Stomach (tissue), 19 donors: ENCODE measurements at places on chromosomes 5 and 9. TPM values are rescaled to one million over a fixed set of nuclear protein-coding genes. Genes with fewer than 3 reads are reported as not detected.
A peak's percentile ranks its signal among the peaks of the same experiment; 100 is the strongest.

NSD1 gene
- total RNA-seq = 40.0 TPM

LIFR gene
- 15.2 TPM for total RNA-seq

GPR21 gene
- total RNA-seq = 7.0 TPM

PCDHGA7 gene
- total RNA-seq = 29.0 TPM

MARCOL gene
- not detected for total RNA-seq

NOXA1 gene
- 28.8 TPM for total RNA-seq

ANKRD18B gene
- not detected for total RNA-seq

MYMK gene
- total RNA-seq = not detected

TAF11L10 gene
- total RNA-seq = not detected

GRCh38 chr9:87862536-87863268 is 20.0 kb upstream of the SPATA31E1 start:
- no peaks in the 10 kb centered on the region for H3K27me3 ChIP-seq
- DNase-seq = no peak
- H3K27ac ChIP-seq = no peak overlapping the region
- H3K36me3 ChIP-seq = no peaks in the 10 kb centered on the region
- H3K4me1 ChIP-seq = no peaks in the 10 kb centered on the region

GRCh38 chr5:10534561-10535530 is 29.0 kb upstream of the ANKRD33B start:
- H3K27me3 ChIP-seq = peaks cover 34% of the 10 kb centered on the region
- DNase-seq = no peak
- H3K4me1 ChIP-seq = peaks cover 15% of the 10 kb centered on the region
- no peaks in the 10 kb centered on the region for H3K36me3 ChIP-seq
- H3K27ac ChIP-seq = no peak overlapping the region
- no peak overlapping the region for H3K4me3 ChIP-seq

DNA sequence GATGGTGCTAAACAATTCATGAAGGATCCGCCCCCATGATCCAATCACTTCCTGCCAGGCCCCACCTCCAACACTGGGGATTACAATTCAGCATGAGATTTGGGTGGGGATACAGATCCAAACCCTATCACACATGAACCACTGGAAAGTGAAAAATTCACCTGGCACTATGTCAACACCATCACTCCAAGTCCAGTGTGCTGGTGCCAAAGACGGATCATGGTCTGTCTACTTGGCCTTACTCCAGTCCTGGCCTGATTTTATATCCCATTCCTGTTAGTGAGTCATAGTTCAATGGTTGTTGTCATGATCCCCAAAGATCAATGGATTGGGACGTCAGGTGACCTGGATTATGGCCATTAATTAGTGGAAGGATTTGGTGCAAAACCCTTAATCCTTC is 147.4 kb upstream of the RPS23 start:
- H3K36me3 ChIP-seq = no peaks in the 10 kb centered on the region
- H3K4me3 ChIP-seq = no peak overlapping the region
- no peak for DNase-seq
- H3K27ac ChIP-seq = no peak overlapping the region
- no peaks in the 10 kb centered on the region for H3K4me1 ChIP-seq

GRCh38 chr9:100071271-100071670 is 27.5 kb downstream of the ERP44 start:
- DNase-seq = no peak
- no peaks in the 10 kb centered on the region for H3K4me1 ChIP-seq
- H3K36me3 ChIP-seq = no peaks in the 10 kb centered on the region
- H3K27ac ChIP-seq = no peak overlapping the region
- H3K4me3 ChIP-seq = no peak overlapping the region
- no peaks in the 10 kb centered on the region for H3K27me3 ChIP-seq

DNA sequence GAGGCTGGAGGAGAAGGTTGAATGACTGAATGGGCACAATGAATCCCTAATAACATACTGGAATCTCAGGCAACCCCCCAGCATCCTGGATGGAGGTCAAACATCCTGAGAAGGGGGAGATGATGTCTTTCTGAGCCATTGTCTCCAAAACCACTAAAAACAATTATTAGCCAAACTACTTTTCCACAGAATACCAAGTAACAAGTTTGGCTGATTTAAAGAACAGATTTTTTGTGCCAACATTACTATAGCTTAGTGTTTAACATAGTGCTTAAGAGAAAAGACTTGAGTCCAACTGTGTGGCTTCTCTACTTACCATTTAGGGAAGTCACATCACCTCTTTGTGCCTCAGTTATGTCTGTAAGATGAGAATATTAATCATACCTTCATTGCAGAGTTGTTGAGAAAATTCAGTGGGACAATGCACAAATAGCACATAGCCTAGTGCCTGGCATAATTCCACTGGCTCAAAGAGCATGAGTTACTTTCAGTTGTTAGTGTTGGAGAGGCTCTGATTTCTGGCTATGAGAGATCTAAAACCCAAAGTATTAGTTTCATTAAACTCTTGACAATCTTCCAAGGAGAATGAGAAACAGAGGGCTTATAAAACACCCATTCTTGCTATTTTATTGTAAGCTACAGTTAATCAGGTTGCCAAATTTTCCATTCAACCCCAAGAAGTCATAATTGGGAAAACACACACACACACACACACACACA is 111.3 kb upstream of the NR3C1 start:
- no peak overlapping the region for H3K4me3 ChIP-seq
- H3K4me1 ChIP-seq = no peaks in the 10 kb centered on the region
- no peak for DNase-seq

- H3K36me3 ChIP-seq = peaks cover 9% of the 10 kb centered on the region
- no peak overlapping the region for H3K4me3 ChIP-seq
- H3K27me3 ChIP-seq = no peaks in the 10 kb centered on the region
- H3K4me1 ChIP-seq = peaks cover 21% of the 10 kb centered on the region
- DNase-seq = no peak
- H3K27ac ChIP-seq = peak overlapping the region; percentile 20
Observed at GRCh38 chr5:150131978-150132694, 23.5 kb downstream of the PDGFRB start.

DNA sequence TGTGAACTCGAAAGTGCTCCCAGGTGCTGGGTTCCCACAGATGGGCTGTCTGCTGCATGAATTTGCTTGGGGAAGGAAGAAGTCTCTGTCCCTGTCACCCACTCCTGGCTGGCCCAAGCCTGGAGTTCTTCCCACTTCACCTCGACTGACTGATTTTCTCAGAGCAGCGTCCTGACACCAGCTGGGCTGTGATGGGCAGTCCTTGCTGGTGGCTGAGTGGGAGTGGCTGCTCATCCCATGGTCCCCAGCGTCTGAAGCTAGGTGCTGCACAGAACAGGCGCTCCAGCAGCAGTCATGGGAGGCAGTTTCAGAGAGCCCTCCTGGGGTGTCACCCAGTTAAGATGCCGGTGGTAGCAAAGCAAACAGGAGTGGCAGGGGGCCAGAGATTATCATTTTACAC is 10.1 kb upstream of the NEURL1B start:
- no peaks in the 10 kb centered on the region for H3K27me3 ChIP-seq
- H3K36me3 ChIP-seq = no peaks in the 10 kb centered on the region
- H3K4me3 ChIP-seq = no peak overlapping the region
- DNase-seq = no peak
- no peak overlapping the region for H3K27ac ChIP-seq
- no peaks in the 10 kb centered on the region for H3K4me1 ChIP-seq

GRCh38 chr5:180811623-180812124 is 9.1 kb upstream of the MGAT1 start:
- peaks cover 52% of the 10 kb centered on the region for H3K4me1 ChIP-seq
- H3K4me3 ChIP-seq = peak overlapping the region; percentile 67
- no peaks in the 10 kb centered on the region for H3K27me3 ChIP-seq
- H3K36me3 ChIP-seq = peaks cover under 1% of the 10 kb centered on the region
- peak overlapping the region; percentile 98 for H3K27ac ChIP-seq
